ENCODE measurements at places on chromosomes 7 and 10. TPM values are rescaled to one million over a fixed set of nuclear protein-coding genes. Genes with fewer than 3 reads are reported as not detected.
A peak's percentile ranks its signal among the peaks of the same experiment; 100 is the strongest.

- H3K27me3 ChIP-seq = no peaks in the 10 kb centered on the region
- no peaks in the 10 kb centered on the region for H3K36me3 ChIP-seq
- no peak overlapping the region for H3K27ac ChIP-seq
- H3K4me3 ChIP-seq = no peak overlapping the region
These were observed 62.9 kb downstream of the MGAM2 start for GRCh38 chr7:142174441-142174840.

DNA sequence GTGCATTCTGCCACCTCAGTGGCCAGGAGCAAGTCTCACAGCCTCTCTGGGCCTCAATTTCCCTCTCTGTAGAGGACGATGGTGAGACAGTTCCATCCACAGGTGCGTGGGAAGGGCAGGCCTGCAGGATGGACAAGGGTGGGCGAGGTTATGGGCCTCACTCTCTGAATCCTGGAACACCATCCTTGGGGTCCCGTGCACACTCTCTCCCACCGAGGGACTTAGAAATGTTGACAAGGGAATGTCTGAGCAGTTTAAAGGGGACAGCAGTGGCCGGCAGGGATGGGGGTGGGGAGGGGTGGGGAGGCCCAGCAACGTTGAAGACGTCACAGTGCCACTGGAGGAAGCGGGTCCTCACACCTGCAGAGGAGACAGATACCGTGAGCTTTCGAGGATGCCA is 111.5 kb downstream of the FOXL3 start:
- H3K27ac ChIP-seq = no peak overlapping the region
- H3K4me1 ChIP-seq = no peaks in the 10 kb centered on the region
- H3K36me3 ChIP-seq = no peaks in the 10 kb centered on the region
- no peaks in the 10 kb centered on the region for H3K27me3 ChIP-seq
- H3K4me3 ChIP-seq = no peak overlapping the region

- H3K27me3 ChIP-seq = no peaks in the 10 kb centered on the region
- no peak overlapping the region for H3K4me3 ChIP-seq
- H3K36me3 ChIP-seq = no peaks in the 10 kb centered on the region
- H3K4me1 ChIP-seq = no peaks in the 10 kb centered on the region
- H3K27ac ChIP-seq = no peak overlapping the region
- no peak for DNase-seq
These were observed 141.9 kb downstream of the DNAJB9 start for GRCh38 chr7:108711611-108712010.

DNA sequence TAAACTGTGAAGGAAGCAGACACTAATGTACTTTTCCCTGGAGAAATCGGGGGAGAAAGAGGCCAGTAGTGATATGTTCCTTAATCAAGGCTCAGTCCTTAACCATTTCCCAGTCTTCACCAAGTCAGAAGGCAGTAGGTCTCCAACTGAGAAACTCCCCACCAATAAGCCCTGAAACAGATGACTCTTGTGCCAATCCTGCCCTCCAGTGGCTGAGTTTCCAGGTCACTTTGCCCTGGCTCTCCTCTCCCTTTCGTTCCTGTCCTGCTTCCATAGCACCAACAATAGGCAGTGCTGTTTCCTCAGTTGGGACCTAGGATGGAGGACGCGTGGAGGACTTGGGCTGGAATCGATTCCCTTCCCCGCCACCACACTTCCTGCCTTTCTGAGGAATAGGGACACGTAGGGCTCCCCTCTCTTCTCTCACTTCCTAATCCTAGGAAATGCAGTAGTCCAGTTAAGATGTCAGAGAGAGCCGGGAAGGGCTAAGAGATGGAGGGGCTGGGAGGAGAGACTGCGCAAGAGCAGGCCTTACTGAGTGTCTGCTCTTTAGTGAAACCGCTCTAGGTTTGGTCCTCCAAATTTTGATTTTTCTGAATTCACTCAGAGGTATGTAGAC is 23.4 kb downstream of the ATOH7 start:
- DNase-seq = peak; percentile 71
- H3K36me3 ChIP-seq = no peaks in the 10 kb centered on the region
- no peak overlapping the region for H3K27ac ChIP-seq
- 0 out of 2 replicates have a peak, but pooled peaks cover 2% of the 10 kb centered on the region for H3K4me1 ChIP-seq
- no peaks in the 10 kb centered on the region for H3K27me3 ChIP-seq

GRCh38 chr10:47024399-47025252 is 113.4 kb downstream of the PTPN20 start:
- H3K27ac ChIP-seq = no peak overlapping the region
- H3K4me1 ChIP-seq = no peaks in the 10 kb centered on the region
- peak; percentile 82 for DNase-seq

- H3K4me1 ChIP-seq = peaks cover 28% of the 10 kb centered on the region
- H3K36me3 ChIP-seq = no peaks in the 10 kb centered on the region
- no peak overlapping the region for H3K4me3 ChIP-seq
- DNase-seq = no peak
These were observed 181.6 kb downstream of the EVX1 start for GRCh38 chr7:27424231-27424630.

DNA sequence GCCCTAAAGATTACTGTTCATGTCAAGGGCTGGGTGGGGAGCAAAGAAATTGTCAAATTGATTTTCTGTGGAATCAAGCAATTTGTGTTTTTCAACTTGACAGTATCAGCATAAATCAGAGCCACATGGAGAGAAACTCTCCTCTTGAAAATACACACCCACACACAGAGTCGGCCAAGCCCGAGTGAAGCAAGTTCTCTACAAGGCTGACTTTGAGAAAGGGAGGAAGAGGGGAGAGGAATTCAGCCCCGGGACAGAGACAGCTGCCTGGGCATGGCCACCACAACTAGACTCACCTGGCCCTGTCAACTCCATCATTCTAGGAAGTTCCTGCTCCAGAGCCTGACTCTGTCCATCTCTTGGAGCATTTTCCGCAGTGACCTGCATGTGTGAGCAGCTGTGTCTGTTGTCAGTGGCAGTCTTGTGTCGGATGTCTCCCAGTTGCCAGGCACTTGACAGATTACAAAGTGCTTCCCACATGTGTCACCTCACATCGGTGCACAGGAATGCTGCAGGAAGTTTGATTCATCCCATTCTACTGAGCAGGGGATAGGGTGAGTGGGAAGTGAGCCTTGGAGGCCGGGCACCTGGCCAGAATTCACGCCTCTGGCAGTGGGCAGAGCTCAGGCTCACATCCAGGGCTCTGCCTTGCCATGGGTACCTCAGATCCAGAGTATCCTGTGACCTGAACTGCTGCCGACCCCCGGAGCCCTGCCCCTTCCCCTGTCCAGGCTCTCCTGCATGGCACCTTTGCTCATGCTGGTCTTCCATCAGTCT is 37.9 kb downstream of the ADAM12 start:
- no peaks in the 10 kb centered on the region for H3K4me1 ChIP-seq
- DNase-seq = no peak
- H3K27ac ChIP-seq = no peak overlapping the region
- no peaks in the 10 kb centered on the region for H3K27me3 ChIP-seq
- no peak overlapping the region for H3K4me3 ChIP-seq
- no peaks in the 10 kb centered on the region for H3K36me3 ChIP-seq

Gene TLX1
- total RNA-seq = not detected

Gene BMPR1A
- total RNA-seq = 2.2 TPM

Gene FAM24B
- total RNA-seq = 11.6 TPM

Gene IL15RA
- total RNA-seq = not detected
